ENCODE measurements at places on chromosomes 4 and X.
A peak's percentile ranks its signal among the peaks of the same experiment; 100 is the strongest.

DNA sequence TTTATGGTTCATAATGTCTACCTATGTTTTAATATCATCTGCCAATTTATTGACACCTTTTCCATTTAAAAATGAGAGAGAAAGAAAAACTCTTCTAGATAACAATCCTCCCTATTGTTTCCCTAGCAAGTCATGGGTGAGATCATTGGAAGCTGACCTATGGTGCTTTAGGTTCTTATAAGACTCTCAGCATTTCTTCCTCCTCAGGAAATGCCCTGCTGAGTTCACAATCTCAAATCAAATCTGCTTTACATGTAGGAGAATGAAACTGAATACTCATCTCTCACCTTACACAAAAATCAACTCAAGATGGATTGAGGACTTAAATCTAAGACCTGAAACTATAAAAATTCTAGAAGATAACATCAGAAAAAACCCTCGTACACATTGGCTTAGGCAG lies 267.4 kb downstream of the RAPGEF2 start:
- DNase-seq = no peak

GRCh38 chr4:83759611-83760010 lies 223.7 kb downstream of the GPAT3 start:
- no peak for DNase-seq

DNA sequence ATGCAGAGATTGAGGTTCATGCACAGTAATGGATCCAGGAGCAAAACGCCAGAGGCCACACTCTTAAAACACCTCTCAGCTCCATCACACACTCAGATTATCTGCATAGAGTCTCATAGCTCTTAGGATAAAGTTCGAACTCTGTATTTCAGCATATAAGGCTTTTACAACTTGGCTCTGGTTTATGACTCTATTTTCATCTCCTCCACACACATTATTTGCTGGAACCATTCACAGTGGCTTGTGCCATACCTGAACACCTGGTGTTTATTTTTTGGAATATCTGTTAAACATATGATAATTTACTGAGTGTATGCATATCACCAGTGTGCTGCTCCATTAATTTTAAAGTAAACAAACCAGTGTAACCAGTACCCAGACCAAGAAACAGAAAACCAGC lies 27.2 kb downstream of the RASL11B start:
- DNase-seq = no peak

DNA sequence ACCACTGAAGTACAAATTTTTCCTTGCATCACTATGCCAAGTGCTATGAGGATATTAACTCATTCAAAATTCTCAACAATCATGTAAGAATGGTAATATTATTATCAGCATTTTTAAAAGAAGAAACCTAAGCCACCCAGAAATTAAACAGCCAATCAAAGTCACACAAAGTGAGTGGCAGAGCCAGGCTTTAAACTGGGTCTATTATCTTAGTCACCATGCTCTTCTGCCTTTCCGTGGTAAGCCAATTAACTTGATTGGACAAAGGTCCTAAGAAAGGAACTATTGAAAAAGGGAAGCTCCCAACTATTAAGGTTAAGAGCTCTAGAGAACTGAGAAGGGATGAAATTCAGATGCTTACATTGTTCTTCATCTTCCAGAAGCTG lies 111.5 kb downstream of the ASB9 start:
- no peak for DNase-seq

GRCh38 chr4:113043591-113043990 lies 5.9 kb upstream of the ANK2 start:
- DNase-seq = no peak

GRCh38 chr4:1490654-1491327 lies 84.5 kb upstream of the NKX1-1 start:
- no peak for DNase-seq

GRCh38 chrX:17535229-17535628 lies 160.2 kb downstream of the NHS start:
- DNase-seq = no peak

- no peak for DNase-seq
These were observed 1.5 kb upstream of the TACR3 start for GRCh38 chr4:103721251-103721650.

DNA sequence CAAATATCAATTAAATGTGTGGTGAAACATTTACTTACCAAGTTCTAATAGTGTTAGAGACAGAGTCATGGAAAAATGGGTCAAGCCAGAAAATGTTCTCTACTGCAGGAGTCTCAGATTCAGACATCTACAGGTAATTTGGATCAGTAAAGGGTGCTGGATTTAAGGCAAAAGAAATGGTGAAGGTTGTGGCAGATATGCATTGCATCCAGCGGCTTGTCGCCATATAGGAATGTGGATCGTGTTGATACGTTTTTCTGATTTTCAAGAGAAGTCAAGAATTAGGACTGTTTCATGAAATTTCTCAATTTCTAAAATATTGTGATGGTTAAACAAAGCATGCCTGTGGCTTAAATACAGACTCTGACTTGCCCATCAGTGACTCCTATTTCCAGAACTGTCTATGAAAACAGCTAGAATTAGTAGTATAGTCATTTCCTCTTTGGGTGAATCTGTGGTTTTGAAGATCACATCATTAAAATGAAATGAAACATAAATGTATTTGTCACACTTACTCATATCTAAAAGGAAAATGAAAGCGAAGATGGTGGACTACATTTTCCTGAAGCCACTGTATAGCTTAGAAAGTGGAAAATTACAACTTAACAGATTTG lies 110.1 kb upstream of the VEGFC start:
- peak; percentile 16 for DNase-seq

DNA sequence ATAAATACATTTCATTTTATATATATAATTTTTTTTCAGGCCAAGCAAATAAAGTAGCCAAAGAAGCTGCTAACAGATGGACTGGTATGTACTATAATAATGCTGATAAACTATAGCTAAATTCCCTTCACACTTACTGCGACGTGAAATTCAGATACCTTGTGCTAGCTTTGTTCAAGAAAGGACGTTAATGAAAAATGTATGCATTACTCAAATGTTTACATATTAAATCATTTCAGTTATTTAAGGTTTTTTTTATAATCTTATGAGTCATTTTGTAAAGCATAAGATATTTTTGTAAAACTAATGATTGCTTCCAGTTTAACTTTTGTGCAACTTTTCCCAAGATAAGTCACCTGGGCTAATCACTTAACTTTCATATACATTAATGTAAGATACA lies 57.2 kb upstream of the TMEM131L start:
- no peak for DNase-seq

- DNase-seq = no peak
These were observed 79.7 kb downstream of the CPE start for GRCh38 chr4:165458471-165458870.
